ENCODE measurements at places on chromosomes 5 and 9.

DNA sequence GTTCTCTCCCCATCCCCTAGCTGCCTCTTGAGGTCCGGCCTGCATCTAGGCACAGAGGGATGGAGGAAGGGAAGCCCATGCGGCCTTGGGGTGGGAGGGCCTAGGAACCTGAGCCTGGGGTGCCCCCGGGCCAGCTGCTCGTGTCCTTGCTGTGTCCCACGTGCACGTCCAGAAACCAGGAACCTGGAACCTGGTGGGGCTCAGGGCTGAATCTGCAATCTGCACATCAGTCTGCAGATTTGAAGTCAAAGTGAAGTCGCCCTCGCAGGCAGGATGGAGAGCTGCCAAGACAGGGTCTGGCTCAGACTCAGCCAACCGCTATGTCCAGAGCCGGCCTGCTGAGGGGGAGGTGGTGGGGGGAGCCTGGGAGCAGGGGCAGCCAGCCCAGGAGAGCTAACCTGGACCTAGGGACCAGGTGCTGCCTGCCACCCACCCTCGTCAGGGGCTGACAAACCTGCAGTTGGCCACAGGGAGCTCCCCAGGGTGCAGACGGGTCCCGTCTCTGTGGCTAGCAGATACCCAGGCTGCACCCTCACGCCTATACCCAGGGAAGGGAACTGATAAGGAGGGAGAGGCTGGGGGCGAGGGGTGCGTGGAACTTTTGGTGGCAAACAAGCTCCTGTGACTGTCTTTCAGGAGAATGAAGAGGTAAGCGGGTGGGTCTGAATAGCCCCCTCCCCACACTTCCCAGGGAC lies 103.5 kb upstream of the SIMC1 start:
- DNase-seq = no peak

- no peak for DNase-seq
Measured at GRCh38 chr9:8332871-8333270, 533.3 kb upstream of the DMAC1 start.

GRCh38 chr5:115465431-115465830 lies 79.1 kb downstream of the FEM1C start:
- DNase-seq = no peak

DNA sequence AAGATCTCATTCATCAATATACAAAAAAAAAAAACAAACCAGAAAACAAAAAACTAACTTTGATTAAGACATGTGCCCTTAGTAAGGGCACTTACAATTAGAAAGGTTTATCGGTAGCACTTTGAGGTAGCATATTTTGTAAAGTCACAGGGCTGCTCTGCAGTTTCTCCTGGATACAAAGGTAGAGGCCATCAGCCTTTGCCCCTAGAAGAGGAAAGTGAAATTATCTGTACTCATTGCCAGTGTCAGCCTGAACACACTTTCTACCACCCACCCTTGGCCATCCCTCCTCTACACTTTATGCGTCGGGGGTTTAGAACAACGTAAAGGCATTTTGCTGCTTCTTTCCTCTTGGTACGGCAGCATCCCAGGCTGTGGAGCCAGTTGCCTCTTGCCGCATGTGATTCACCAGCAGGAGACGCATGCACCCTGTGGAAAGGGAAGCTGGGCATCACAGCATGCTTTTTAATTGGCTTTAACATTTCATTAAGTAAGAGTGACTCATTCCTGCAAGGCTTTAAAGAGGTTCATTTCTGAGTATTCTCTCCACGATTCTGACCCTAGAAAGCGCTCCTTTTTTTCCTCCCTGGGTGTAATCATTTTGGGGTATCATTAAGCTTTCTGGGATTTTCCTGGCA lies 84.6 kb downstream of the CEMIP2 start:
- DNase-seq = no peak

DNA sequence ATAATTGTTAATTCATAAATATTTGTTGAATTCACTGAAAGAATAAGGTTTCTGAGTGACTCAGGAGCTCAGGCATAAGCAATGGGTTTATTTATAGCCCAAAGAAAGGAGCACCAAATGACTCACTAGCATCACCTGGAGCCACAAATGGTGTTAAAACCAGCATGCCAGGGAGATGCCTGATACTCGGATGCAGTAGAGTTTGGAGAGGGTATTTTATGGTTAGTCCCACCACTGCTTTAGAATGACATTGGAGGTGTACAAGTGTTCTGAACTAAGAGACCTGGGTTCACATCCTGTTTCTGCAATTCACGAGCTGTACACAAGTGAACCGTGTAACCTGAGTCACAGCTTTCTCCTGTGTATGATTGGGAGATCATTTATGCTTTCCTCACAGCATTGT lies 25.2 kb downstream of the CCL28 start:
- DNase-seq = no peak

DNA sequence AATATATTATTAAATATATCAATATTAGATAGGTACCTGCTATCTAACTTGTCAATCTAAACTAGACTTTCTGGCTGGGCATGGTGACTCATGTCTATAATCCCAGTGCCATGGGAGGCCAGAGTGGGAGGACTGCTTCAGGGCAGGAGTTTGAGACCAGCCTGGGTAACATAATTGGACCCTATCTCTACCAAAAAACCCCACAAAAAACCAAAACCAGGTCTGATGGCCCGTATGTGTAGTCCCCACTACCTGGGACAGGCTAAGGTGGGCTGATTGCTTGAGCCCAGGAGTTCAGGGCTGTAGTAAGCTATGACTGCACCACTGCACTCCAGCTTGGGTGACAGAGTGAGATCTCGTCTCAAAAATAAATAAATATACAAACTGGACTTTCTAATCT lies 55.0 kb downstream of the PJA2 start:
- DNase-seq = no peak

GRCh38 chr5:58080573-58080972 lies 379.3 kb downstream of the PLK2 start:
- DNase-seq = no peak

DNA sequence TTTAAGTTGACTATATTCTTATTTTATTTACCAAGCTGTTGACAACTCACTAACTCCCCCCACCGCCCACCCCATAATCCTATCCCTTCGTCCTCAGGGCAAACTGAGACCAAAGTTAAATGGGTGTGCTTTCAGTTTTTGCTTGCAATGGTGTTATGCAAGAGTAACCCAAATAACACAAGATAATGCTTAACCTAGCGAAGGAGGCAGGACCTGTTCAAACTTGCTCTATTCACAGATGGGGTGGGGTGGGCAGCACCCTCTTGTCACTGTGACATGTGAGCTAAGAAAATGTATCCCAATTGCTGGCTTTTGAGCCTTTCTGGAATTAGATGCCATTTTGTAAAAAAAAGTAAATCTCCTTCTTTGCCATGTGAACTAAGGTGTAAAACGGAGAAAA lies 40.4 kb downstream of the GLIS3 start:
- DNase-seq = no peak

GRCh38 chr5:40616781-40617180 lies 62.9 kb upstream of the PTGER4 start:
- DNase-seq = no peak

DNA sequence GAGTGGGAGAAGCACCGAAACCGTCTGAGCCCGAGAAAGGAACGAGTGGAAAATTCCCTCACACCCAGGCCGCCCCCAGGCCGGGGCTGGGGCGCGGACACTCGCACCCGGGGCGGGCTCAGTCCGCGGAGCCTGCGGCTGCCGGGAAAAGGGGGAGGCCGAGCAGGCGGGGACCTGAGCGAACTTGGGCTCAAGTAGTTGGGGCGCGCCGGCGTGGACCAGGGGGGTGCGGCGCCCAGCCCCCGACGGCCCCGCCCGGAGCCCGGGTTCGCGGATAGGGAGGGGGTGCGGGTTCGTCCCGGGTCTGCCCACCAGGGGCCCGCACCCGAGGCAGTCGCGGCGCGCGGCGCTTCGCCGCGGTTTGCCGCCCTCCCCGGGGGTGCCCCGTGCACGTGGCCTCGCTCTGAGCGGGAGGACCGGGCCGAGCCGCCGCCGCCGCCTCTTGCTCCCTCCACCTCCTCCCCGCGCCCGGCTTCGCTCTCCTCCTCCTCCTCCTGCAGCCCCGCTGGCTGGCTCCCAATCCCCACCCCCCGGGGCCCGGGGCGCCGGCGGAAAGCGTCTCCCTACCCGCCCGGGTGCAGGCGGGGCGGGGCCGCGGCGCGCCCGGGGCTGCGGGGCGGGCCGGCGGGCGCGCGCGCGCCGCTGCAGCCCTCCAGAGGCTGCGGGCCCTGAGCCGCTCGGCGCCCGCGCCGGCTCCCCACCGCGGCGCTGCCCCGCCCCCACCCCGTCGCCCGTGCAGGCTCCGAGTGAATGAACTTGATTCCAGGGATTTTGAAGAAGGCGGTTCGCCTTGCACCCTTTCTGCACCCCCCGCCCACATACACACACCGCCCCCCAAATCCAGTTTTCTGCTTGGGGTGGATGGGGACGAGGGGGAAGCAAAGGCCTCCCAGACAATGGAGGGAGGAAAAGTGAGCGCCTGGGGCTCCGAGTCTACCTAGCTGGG lies 1.3 kb upstream of the NFIB start:
- DNase-seq = peak; percentile 97

GRCh38 chr5:92687821-92688722 lies 892.9 kb downstream of the NR2F1-AS1 start:
- peak; percentile 29 for DNase-seq

DNA sequence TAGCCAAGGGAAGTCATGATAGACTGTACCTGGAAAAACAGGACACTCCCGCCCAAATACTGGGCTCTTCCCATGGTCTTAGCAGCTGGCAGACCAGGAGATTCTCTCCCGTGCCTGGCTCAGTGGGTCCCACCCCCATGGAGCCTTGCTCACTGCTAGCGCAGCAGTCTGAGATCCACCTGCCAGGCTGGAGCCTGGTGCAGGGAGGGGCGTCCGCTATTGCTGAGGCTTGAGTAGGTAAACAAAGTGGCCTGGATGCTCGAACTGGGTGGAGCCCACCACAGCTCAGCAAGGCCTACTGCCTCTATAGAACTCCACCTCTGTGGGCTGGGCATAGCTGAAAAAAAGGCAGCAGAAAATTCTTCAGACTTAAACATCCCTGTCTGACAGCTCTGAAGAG lies 10.1 kb upstream of the THG1L start:
- DNase-seq = no peak

DNA sequence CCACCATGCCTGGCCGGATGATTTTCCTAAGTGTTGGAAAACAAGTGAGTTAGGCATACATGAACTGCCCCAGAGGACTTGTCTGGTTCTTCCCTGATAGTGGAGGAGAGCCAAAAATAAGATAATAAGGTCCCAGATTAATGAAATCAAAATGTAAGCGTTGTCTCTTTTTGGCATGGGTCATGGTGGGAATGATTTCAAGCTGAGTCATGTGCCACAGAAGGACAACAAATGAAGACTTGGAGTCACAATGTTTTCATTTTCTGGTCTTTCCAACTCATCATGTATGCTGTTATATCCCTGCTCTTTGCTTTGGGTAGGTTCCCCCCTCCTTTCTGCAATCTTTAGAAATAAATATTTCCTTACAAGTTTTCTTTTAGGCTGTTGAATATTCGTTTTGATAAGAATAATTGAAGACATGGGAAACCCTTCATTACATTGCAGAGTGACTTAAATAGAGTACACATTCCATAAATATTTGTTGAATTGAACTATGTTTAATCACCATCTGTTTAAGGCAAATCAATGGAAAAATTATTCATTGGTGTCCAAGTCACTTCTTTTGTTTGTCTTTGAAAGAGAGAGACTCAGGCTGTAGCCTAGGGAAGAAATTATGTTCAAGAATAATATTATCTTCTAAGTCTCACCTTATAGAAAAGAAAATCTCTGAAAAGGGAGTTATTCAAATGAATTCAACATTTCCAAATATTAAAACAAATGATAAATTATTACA lies 196.3 kb downstream of the CSNK1G3 start:
- DNase-seq = no peak

DNA sequence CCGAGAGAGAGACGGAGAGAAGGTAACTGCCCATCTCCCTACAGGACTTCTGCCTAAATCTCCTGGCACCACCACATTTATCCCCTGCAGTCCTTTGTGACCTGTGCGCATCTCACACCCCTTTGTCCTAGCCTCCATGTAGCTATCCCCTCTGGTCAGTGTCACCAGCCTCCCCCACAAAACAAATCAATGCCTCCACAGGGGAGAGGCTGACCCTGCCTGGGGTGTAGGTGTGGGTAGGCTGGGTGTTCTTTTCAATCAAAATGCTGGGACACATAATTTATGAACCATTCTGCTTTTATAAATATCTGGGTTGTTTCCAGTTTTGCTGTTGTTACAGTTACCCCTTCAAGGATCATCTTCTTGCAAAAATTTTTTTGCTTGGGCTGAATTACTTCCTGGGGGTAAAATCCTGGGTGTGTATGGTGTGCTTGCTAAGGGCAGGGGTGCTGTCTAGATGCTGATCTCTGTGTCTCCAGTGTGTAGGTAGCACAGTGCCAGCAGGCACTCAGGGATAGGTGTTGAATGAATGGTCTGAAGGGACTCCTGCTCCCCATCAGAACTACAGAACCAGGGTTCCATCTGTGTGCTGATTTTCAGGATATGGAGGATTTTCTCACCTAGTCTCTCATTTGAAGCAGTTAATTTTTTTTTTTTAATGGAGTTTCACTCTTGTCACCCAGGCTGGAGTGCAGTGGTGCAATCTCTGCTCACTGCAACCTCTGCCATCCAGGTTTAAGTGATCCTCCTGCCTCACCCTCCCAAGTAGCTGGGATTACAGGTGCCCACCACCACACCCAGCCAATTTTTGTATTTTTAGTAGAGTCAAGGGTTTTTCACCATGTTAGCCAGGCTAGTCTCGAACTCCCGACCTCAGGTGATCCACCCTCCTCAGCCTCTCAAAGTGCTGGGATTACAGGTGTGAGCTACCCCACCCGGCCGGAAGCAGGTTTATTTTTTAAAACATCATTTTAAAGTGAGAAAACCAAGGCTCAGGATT lies at the start of gene GARIN3:
GARIN3 (minus strand) TSS at position 51 of the 1,000 bp plus-strand sequence. CDS start 96 bp downstream, outside the sequence.
- no peak for DNase-seq

DNA sequence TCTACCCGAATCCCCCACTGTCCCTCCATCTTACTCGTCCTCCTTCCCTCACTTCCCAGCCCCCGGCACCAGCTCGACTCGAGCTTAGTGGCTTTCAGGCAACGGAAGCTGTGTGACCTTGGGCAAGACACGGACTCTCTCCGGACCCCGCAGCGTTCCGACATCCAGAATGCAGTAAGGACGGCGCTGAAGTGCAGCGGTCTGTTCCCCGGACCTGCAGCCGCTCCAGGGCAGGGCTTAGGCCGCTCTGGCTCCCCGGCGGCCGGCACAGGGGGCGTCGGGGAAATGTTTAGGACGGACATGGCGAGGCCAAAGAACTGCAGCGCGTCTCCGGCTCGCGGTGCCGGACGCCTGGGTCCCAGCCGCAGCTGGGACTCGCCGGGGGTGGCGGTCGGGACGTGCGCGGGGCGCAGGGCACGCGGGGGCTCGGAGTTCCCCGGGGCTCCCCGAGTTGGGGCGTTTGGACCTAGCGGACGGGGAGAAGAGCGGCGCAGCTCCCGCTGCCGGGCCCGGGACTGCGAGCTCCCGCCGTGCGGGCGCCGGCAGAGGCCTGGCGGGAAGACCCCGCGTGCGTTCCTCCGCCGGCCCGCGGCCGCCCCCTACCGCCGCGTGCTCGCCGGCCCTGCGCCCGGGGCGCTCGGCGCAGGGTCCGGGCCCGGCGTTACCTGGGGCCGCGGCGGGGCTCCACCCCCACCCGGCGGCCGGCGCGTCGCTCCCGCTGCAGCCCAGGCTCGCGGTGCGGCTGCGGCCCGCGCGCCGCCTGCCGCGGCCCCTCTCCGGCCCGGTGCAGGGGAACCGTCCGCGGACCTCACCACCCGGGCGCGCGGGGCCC lies 5.6 kb upstream of the RNF44 start:
- no peak for DNase-seq

Measured in right hindlimb (tissue), 1 donor.